NT2/D1 (cell line): ENCODE measurements at places on chromosomes 7 and 10.

DNA sequence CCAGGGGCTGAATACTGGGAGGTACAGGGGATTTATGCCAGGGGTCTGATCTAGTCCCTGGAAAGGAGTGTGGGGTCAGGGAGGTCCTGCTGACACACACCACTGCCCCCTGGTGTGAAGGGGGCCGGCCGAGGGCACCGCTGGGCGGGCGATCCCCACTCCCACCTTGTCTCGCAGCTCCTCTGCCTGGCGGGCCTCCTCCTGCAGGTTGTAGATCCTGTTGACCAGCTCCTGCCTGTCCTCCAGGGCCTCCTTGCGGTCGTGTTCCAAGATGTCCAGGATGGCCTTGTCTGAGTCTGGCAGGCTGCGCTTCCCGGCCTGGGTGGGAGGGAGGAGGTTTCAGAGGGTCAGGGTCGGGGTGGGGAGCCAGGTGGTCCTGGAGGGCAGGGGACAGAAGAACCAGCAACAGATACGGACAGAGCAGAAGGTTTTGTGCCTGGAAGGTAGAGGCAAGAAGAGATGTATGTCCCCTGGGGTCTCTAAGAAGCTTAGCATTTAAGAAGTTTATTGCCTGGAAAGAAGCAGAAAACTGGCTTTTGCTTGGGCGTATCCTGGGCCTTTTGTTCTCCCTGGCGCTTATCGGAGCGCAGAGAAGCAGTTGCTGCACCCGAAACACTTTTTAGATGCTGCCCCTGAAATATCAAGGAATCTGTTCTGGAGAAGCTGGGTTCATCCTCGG is 94.5 kb upstream of the GNA12 start:
- no peak for DNase-seq

DNA sequence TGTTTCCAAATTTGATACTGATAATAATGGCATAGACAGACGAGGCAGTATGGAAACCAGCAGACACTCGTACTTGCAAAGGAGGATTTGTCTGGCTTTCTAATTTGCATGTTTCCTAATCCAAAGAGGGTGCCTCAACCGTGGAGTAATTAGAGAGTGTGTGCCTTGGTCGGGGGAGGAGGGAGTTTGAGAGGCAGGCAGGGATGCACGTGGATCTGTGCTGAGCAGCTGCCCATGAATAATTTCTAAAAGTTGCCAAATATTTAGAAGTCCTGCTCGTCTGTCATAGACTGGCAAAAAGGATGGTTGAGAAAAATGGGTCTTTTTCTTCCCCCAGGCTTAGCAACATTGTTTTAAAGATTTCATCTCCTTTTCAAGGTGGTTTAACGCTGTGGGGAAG is 69.4 kb downstream of the PTPRE start:
- DNase-seq, result no peak

GRCh38 chr10:111493024-111493625 is 416.3 kb downstream of the ADRA2A start:
- no peak for DNase-seq

DNA sequence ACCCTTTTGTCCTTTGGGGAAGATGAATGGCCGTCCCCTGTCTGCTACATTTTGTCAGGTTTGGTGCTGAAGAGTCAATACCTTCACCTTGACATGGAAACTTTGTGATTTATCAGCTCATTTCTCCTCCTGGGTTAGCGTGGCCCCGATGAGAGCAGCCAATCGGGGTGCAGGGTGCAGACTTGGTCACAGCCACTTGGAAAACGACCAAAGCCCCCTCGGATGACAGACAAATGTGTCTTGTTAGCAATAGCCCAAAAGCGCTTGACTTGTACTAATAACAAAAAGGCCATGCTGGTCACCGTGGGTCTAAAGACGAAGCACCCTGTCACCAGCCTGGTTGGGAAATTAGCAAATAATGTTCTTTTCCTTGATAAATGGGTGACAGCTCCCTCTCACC is 103.7 kb downstream of the EBF3 start:
- no peak for DNase-seq

DNA sequence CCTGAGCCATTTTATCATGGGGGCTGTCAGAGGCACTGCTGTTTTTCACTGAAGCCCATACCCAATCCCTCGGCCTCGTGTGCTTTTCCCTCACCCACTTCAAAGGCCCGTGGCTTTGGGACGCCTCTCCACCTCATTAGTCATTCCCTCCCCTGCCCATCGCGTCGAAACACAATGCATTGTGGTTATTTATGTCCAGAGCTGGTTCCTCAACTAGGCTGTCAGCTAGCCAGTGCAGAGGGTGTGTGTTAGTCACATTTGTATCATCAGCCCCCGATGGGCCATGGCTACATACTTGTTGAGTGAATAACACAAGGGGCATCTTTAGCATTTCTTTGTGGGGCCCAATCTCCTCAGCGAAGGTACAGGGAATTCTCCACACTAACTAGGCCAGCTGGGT is 3.8 kb upstream of the CRCP start:
- no peak for DNase-seq

GRCh38 chr7:2354939-2355704 is 495 bp downstream of the EIF3B start:
- DNase-seq, result no peak
